ENCODE measurements at places on chromosomes 5 and 9.

GRCh38 chr9:90060256-90060655, 455.4 kb downstream of the GADD45G start:
- DNase-seq = no peak

DNA sequence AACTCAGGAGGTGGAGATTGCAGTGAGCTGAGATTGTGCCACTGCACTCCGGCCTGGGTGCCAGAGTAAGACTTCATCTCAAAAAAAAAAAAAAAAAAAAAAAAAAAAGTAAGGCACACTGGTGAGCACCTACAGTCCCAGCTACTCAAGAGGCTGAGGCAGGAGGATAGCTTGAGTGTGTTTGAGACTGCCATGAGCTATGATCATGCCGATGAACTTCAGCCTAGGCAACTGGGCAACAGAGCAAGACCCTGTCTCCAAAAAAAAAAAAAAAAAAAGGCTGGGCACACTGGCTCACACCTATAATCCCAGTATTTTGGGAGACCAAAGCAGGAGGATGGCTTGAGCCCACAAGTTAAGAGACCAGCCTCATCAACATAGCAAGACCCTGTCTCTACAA, 20.3 kb downstream of the UIMC1 start:
- no peak for DNase-seq

DNA sequence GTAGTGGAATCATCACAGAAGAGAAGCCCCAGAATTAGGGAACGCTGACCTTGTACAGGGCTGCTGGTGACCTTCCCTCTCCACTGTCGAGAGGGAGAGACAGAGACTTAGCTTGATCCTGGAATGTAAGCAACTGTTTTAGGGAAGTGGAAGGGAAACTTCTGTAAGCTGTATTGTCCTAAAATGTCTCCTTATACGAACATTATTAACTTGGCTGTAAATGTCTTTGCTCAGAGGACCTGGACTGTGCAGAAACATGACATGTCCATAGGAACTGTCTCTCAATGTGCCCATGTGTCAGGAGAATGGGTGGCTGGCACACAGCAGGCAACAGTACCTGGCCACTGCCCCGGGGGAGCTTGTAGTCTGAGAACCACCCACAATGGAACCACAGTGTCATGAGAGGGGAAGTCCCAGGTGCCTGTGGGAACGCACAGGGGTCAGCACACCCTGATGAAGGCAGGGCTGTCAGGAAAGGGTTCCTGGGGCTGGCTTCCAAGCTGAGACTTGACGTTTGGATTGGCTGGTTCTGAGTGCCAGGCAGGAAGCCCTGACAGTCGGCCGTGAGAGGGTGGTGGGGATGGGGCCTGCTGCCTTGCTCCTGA, 34.0 kb downstream of the DAP start:
- DNase-seq = no peak

DNA sequence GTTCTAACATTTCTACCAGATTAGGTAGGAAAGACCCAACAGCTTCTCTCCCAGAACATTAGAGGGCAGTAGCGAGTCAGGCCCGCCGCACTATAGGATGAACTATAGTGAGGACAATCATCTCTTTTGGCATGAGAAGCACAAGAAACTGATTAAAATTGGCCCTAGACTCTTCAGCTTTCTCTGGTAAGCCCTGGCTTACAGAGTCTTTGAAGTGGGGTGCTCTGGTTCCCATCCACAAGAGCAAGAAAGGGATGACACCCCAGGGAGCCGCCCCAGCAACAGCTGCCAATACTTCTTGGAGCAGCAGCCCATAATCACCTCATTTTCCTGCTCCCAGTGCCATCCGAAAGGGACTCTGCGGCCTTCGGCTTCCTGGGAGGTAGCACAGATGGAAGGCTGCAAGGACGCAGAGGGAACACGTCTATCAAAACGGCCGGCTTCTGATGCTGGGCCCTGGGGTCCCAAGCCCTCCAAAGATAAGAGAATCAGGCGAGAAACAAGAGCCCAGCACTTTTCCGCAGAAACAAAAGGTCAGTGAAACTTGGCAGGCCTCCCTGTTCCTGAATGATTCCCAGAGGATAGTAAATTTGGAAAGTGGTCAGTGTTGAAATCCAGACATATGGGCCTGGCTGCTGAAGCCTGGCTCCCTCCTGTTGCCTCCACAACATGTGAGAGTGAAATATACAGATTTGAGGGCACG, 69.3 kb downstream of the HSD17B3 start:
- DNase-seq = no peak

GRCh38 chr5:126523818-126524510, 71.1 kb downstream of the ALDH7A1 start:
- DNase-seq = no peak

GRCh38 chr9:85142496-85142911, 473.0 kb downstream of the NTRK2 start:
- no peak for DNase-seq

GRCh38 chr5:167673942-167674341, 617.5 kb upstream of the WWC1 start:
- DNase-seq = no peak

DNA sequence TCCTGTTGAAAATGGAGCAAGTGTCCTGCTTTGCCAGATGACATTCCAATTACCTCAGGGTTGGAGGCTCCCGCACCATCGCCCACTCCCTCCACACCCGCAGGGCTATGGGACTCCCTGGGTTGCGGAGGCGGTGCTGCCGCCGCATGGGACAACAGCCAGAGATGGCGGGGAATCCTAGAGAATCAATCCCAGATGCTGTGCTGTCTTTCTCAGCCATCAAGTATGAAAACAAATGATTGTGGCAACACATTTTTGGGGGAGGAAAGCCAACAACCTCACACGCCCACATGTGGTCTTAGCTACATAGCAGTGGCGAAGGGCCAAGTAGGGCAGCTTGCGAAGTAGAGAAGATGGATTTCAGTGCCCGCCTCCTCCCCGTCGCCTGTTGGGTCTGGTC, 46.7 kb downstream of the IL31RA start:
- no peak for DNase-seq

DNA sequence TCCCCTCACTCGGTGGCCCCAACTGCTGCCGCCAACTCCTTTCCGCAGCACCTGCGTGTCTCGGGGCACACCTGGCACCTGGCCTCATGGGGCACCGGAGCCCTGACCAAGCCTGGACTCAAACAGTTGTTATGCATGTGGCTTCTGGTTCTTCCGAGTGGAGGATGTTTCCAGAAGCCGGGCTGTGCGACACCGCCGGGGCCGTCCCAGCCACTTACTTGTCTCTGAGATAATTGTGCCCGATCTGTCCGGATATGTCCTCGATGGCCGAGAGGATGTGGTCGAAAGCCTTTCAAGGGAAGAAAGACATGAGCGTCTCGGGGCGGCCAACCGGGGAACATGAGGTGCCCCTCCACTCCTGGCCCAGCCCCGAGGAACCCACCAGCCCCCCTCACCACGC, 38.4 kb downstream of the EXOC3 start:
- DNase-seq = no peak

GRCh38 chr9:98974554-98974953, 30.8 kb downstream of the COL15A1 start:
- DNase-seq = no peak

- DNase-seq = no peak
These were observed 33.6 kb upstream of the SARDH start for GRCh38 chr9:133771486-133772482.

DNA sequence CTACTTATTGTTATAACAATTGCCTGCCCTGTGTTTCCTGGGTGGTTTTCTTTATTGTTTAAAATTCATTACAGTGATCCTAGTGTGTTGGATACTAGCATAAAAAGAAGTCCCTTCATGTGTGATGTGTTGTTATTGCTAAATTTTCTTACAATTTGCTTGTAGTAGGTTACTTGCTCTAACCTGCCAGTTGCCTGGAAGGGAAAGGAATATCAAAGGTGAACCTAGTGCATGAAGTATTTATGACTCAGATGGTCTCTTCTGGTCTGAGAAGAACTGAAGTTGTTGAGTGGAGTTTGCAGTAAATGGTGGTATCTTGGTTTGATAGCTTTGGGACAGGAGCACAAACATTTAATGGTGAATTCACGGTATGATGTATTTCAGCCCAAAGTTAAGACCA, 58.0 kb downstream of the SH3GL2 start:
- DNase-seq = no peak

GRCh38 chr5:124631874-124632550, 114.4 kb downstream of the ZNF608 start:
- DNase-seq = no peak

DNA sequence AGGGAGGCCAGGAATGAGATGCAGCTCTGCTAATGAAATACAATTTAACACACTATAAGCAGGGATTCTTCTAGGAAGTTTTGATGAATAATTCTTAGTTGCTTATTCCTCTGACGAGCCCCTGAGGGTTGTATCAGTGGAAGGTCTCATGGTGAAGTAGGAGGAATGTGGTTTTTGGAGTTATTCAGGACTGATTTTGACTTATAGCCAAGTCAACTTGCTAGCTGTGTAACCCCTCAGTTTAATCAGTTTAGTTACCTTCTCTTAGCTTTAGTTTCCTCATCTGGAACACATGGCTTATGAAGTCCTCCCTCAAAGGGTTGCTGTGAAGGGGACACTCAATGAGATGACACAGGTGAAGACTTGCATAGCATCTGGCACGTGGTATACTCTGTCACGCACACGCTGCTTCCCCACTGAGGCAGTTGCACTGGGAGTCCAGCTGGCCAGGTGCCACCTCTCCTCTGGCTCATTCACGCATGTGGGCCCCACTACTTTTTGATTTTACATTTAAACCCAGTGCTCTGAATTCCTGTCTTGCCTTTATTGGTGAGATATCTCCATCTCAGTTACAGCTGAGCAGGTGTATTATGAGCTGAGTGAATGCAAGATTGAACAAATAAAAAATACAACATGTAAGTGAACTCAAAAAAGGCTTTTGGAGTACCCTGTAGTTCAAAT, 415.0 kb downstream of the ARHGEF28 start:
- no peak for DNase-seq

- DNase-seq = no peak
These were observed 28.4 kb downstream of the VCP start for GRCh38 chr9:35044071-35044470.

- DNase-seq = no peak
These were observed 804 bp downstream of the MED10 start for GRCh38 chr5:6377582-6377904.

DNA sequence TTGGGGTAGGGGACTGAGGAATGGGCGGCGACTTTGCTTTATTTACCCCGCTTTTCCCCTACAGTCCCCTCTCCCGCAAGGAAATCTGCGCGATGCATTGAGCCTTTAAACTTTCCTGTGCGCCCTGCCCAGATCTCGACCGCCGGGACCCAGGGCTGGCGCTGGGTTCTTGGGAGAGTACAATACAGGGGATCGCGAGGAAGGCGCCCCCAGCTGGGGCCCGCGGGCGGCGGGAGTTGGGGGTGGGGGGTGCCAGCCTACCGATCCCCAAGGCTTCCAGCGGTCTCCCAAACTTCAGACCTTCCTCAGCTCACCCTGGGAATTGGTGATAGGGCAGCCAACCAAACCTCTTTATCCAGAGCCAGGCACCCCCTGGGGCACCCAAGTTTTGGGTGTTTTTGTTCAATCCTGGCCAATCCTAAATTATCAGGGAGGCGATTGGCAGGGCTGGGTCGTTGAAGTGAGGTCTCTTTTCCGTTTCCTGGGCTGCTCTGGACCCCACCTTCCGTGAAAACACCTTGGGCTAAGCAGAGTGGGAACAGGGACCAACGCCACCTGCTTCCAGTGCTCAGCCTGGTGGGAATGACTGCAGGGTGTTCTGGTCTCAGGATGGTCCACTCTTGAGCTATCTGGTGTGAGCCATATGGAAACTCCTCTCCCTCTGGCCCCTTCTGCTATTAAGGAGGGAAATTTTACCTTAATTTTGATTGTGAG, 51.4 kb upstream of the DAB2IP start:
- no peak for DNase-seq

DNA sequence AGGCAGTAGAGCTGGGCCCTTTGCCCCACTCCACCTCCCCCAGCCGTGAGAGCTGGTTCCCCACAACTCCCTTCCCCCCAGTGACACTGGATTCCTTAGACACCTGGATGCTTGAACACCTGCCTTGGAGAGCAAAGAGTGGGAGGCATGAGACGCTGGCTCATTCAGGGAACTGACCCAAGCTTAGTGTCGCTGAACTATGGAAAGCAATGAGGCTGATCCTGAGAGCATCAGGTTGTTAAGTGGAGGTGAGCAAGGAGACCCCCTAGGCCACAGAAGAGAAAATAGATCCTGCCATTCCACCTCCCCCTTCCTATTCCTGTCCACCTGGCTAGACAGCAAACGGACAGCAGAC, 2.0 kb downstream of the CCL19 start:
- no peak for DNase-seq

- no peak for DNase-seq
These were observed 538.8 kb upstream of the ZNF462 start for GRCh38 chr9:106324053-106324585.

GRCh38 chr5:145237843-145238242, 597.3 kb downstream of the PRELID2 start:
- DNase-seq = no peak

DNA sequence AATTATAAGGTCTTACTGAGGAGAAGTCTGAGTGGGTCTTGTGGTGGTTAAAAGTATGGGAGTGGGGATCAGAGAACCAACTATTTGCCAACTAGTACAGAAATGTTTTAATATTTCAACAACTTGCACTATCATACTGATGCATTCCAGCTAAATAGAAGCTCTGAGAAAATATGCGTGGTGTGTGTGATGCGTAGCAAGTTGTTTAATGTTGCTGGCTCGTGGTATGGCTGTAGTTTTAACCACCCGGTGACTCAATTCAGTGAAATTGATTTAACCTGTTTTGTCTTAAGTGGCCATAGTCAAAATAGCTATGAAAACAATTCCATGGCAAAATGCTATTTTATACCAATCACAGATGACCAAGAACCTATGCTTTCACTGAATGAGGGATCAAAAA, 176.5 kb upstream of the SLC24A2 start:
- DNase-seq = no peak

DNA sequence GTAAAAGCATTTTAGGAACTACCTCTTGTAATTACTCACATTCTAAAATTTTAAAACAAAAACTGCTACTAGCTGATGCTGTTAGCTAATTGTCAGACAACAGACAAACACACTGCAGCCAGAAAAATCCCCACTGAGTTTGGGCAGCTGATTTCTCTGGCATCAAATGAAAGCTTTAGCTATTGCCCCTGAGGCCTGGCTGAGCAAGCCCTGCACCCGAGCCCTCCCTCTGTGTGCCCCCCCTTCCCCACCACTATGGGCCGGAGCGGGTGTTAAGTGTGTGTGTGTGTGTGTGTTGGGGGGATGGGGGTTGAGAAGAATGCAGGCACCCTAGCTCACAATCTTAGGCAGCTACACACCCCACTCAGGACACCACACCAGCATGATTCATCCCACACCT, 2.4 kb downstream of the NEUROG1 start:
- no peak for DNase-seq

DNA sequence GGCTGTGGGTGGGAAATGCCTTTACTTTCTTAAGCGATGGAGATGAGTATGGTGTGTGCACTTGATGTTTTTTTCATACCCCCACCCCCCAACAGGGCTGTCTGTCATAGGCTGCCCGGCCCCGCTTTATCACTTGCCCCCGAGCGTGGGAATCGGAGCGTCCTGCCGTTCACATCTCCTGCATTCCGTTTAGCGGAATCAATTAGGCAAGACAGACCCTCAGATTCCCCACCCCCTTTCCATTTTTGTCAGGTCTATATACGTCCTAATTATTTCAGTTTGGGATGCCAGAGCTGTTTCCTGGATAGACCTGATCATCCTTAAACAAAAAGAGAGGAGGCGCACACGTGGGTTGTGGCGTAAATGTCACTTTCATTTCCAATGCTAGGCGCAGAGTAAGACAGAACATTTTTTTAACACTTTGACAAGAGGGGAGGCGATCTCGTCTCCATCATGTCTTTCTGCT, 217.2 kb downstream of the MEF2C start:
- DNase-seq = no peak

Measured in stimulated activated CD8-positive, alpha-beta memory T cell treated with anti-CD3 and anti-CD28 coated beads, Interleukin-7, amount 100 ng/mL, for 1 hour (primary cell).